HepG2 (cell line): ENCODE measurements at places on chromosomes 12 and 14. TPM values are rescaled to one million over a fixed set of nuclear protein-coding genes. Genes with fewer than 3 reads are reported as not detected.

Gene POTEG
- polyA plus RNA-seq: not detected in 2 replicates

Gene LUM
- polyA plus RNA-seq: not detected in 2 replicates

Gene PPP4R3A
- 22.3 and 22.5 TPM in 2 replicates for polyA plus RNA-seq

DNA sequence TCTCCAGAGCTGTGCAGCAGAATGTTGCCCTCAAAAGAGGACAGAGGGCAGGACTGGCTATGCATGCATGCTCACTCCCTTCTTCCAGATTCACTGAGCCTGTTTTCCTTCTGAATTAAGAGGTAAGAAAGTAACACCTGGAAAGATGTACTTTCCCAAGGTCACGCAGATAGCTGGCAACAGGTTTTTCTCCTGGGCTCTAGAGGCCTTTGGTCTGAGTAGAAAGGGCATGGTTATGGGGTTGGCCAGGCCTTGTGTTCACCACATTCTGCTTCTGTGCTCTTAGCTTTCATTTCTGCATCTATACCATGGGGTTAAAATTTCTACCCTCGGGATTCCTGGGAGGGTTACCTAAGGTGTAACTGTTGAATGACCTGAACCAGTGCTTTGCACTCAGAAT lies 57.5 kb downstream of the RASSF3 start:
- H3K27ac ChIP-seq: no peak overlapping the region
- peaks cover 88% of the 10 kb centered on the region for H3K4me1 ChIP-seq

GRCh38 chr14:70416725-70417349 lies at the start of gene SYNJ2BP:
Gene SYNJ2BP, minus strand, starts transcription at chr14:70417090. Its CDS starts 127 bp downstream, at chr14:70416963.
- DNase-seq: peak; percentile 76
- no peaks in the 10 kb centered on the region for H3K27me3 ChIP-seq
- H3K4me3 ChIP-seq: peak within 1 kb of the TSS; percentile 83
- peaks cover 37% of the 10 kb centered on the region for H3K4me1 ChIP-seq

GRCh38 chr14:72742838-72743195 lies 151.1 kb downstream of the DPF3 start:
- DNase-seq: no peak
- H3K4me1 ChIP-seq: no peaks in the 10 kb centered on the region
- H3K4me3 ChIP-seq: no peak overlapping the region
- H3K36me3 ChIP-seq: no peaks in the 10 kb centered on the region
- no peak overlapping the region for H3K27ac ChIP-seq

GRCh38 chr14:60106339-60106738 lies 14.6 kb downstream of the PCNX4 start:
- no peak overlapping the region for H3K27ac ChIP-seq
- no peaks in the 10 kb centered on the region for H3K27me3 ChIP-seq
- no peaks in the 10 kb centered on the region for H3K4me1 ChIP-seq

- H3K4me1 ChIP-seq: peaks cover 1% of the 10 kb centered on the region
- DNase-seq: no peak
- H3K36me3 ChIP-seq: no peaks in the 10 kb centered on the region
- 0 out of 3 replicates have a peak, but pooled peaks cover under 1% of the 10 kb centered on the region for H3K27me3 ChIP-seq
- H3K27ac ChIP-seq: no peak overlapping the region
Observed at GRCh38 chr14:22671622-22672021, 27.5 kb upstream of the OR6J1 start.

DNA sequence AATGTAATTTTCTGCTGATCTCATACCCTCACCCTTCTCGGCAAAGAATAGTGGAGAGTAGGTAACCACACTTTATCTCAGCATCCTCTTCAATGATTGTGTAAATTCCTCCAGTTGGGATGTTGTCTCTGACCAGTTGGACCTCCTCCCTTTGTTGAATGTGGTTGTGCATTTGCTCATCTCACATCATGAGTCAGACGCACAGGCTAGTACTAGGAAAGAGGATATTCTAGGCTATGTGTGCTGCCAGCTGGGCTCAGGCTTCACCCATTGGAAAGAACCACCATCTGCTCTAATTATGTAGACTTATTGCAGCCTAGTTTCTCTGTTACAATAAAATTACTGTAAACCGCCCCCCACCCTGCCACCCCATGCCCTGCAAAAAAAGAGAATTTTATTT lies 90.3 kb downstream of the LMO3 start:
- H3K27me3 ChIP-seq: no peaks in the 10 kb centered on the region
- no peak overlapping the region for H3K4me3 ChIP-seq
- DNase-seq: no peak

GRCh38 chr12:113278633-113279032 lies 56.3 kb downstream of the SLC8B1 start:
- no peak overlapping the region for H3K27ac ChIP-seq
- no peaks in the 10 kb centered on the region for H3K27me3 ChIP-seq
- no peak for DNase-seq
